ENCODE measurements at places on chromosomes 4 and X.

GRCh38 chr4:915595-915994 is 16.5 kb downstream of the GAK start:
- DNase-seq, result no peak

- no peak for DNase-seq
Observed at GRCh38 chr4:147707892-147708672, 23.8 kb upstream of the ARHGAP10 start.

GRCh38 chrX:119156241-119156640 is 28.6 kb upstream of the KIAA1210 start:
- DNase-seq, result no peak

DNA sequence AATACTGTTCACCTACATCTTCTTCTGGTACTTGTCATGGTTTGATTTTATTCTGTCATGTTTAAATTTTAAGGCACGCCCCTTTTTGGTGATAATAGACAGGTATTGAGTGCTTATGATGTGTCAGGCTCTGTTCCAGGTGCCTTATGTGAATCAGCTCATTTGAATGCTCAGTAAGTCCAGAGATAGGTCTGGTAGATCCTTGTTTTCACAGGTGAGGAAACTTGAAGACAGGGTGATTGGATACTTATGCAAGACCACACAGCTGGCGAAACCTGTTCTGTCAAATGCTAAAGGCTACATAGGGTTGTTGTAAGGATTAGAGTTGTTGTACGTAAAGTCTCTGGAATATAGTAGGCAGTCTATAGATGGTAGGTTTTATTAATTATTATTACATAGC is 9.6 kb upstream of the SLC25A14 start:
- no peak for DNase-seq

DNA sequence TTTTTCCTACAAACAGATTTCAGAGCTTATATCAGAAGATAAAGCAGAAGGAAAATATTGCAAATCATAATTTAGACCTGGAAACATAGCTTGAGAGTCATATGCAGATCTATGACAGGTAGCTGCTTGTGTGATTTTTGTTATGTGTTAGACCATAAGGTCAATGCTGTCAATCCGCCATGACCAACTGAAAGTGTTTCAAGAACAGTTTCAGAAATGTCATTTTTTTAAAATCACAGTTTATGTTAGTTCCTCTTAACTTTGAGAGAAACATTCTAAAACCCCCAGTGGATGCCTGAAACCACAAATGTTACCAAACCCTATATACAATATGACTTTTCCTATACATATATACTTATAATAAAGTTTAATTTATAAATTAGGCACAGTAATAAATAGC is 391.3 kb upstream of the FAM241A start:
- DNase-seq, result no peak

DNA sequence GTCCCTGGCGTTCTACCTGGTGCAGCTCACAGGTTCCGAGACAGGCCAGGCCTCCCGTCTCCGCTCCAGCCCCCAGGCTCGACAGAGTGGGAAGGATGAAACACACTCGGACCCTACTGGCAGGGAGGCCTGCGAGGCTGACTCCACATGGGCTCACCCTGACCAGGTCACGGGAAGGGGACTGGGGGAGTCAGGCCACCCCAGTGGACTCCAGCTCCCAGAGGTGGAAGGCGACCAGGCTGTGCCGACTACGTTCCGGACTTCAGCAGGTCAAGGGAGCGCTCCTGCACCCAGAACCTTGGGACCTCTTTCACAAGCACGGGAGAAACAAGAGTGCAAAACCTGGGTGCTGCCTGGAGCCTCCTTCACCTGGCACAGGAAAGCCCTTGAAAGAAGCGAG is 4.6 kb upstream of the IRAK1 start:
- no peak for DNase-seq

GRCh38 chrX:53595266-53595810 is 91.2 kb downstream of the HUWE1 start:
- no peak for DNase-seq

DNA sequence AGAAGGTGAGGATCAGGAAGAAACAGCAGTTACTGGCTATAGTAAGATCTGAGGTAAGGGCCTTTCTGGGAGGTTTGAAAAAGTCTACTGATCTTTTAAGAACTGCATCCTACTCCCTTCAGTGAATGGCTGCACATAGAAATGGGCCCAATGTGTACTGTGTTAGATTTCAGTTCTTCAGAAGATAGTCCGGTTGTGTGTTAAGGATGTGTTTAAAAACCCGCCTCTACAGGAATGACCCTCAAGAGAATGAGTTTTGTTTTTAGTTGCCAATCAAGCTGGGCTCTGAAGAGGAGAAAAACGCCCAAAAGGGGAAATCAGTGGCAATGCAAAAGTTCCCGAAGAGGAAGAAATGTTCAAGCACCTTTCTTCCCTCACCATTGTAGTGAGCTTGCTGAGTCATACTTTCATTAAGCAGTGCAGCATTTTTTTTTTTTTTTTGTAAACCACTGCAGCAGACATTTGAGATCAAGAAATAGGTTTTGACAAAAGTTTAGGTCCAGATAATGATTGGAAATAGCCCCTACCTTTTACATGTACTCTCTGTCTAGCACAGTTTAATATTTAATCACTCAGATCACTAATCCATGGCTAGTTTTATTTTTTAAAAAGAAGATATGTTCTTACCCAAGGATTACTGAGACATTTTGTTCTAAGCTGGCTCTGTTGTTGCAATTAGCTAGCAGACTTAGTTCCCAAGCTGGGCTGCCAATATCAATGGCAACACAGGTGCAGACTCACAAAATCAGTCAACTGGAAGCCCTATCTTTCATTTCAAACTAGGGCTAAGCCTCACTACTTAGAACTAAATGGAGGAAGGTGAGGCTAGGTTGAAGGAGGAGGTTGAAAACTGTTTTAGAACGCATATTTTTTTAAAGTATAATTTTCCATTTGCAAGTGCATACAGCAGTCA is 7.0 kb upstream of the TRPC5OS start:
- DNase-seq, result no peak

All from left renal cortex interstitium (tissue), 4 donors.